SK-N-SH (cell line): ENCODE measurements at places on chromosomes 12 and 14.

DNA sequence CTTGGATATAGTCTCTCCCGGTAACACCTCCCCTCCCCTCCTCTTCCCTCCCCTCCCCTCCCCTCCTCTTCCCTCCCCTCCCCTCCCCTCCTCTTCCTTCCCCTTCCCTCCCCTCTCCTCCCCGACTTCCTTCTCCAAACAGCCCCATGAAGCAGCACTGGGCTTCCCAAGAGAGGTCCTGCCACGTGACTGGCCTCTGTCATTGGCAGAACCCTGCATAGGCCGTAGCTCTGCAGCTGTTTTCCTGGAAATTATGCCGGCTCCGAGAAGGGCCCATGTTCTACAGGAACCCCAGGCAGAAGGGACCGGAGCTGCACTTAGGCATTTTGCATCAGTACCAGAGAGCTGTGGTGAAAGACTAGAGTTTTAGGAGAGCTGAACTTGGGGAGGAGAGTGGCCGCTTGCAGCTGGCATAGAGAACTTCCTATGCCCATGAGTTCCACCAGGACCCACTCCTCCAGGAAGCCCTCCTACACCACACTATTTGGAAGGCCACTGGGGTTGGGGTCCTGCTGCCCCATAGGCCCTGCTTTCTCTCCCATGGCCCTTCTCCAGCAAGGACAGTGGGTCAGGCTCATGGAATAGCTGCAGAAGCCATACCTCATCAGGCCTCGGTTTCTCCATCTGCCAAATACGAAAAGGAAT lies 5.1 kb upstream of the TNFAIP2 start:
- no peaks in the 10 kb centered on the region for H3K27me3 ChIP-seq
- no peaks in the 10 kb centered on the region for H3K36me3 ChIP-seq
- H3K4me1 ChIP-seq, result peaks cover 11% of the 10 kb centered on the region

GRCh38 chr14:36900846-36901245 lies 239.2 kb downstream of the PAX9 start:
- H3K36me3 ChIP-seq, result no peaks in the 10 kb centered on the region
- no peaks in the 10 kb centered on the region for H3K4me1 ChIP-seq
- no peak overlapping the region for H3K4me3 ChIP-seq
- no peak for DNase-seq
- no peaks in the 10 kb centered on the region for H3K27me3 ChIP-seq

DNA sequence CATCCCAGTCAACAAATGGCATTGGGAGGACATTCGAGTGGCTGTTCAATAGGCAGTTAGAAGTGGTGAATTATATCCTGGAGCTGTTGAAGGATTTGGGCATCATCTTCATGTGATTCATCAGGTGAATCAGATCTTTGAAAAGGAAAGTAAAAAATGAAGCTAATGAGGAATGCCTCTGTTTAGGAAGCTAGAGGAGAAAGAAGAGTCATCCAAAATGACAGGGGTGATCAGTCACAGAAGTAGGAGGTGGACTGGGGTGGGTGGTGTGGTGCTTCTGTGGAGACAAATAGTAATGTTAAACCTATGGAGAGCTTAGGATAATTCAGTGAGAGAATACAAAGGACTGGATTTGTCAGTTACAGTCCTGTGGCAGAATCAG lies 32.7 kb downstream of the DIP2B start:
- peaks cover 28% of the 10 kb centered on the region; the same call in 1 of the 2 replicates for H3K4me1 ChIP-seq
- H3K36me3 ChIP-seq, result no peaks in the 10 kb centered on the region
- no peak for DNase-seq
- no peak overlapping the region for H3K4me3 ChIP-seq
- no peaks in the 10 kb centered on the region for H3K27me3 ChIP-seq

DNA sequence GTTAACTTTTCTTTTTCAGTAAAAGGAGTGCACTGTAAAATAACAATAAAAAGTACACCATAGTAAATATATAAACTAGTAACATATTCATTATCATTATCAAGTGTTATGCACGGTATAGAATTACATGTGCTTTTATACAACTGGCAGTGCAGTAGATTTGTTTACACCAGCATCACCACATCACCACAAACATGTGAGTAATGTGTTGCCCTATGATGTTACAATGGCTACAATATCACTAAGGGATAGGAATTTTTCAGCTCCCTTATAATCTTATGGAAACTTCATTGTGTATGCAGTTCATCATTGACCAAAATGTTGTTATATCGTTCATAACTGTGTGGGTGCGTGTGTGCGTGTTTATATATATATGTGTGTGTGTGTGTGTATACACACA lies 23.5 kb upstream of the NEDD1 start:
- DNase-seq, result no peak
- H3K27me3 ChIP-seq, result no peaks in the 10 kb centered on the region
- peaks cover 1% of the 10 kb centered on the region; the same call in 1 of the 2 replicates for H3K4me1 ChIP-seq
- no peak overlapping the region for H3K4me3 ChIP-seq
